Naive B cell (primary cell): ENCODE measurements at places on chromosomes 7 and 10. TPM values are rescaled to one million over a fixed set of nuclear protein-coding genes. Genes with fewer than 3 reads are reported as not detected.
A peak's percentile ranks its signal among the peaks of the same experiment; 100 is the strongest.

The KLF14 gene
- not detected for polyA plus RNA-seq

DNA sequence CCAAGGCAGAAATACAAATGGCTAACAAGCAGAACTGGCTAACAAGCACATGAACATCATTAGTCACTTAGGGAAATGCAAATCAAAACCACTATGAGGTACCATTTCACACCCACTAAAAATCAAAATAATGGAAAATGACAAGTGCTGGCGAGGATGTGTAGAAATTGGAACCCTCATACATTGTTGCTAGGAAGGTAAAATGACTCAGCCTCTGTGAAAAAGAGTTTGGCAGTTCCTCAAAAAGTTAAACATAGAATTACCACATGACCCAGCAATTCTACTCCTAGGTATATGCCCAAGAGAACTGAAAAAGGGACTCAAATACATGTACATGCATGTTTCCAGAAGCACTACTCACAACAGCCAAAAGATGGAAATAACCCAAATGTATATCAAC, 52.8 kb upstream of the ANAPC16 start:
- H3K4me3 ChIP-seq = no peak overlapping the region
- DNase-seq = no peak
- peaks cover 6% of the 10 kb centered on the region for H3K36me3 ChIP-seq
- no peaks in the 10 kb centered on the region for H3K27me3 ChIP-seq
- H3K27ac ChIP-seq = peak overlapping the region; percentile 18

The POU6F2 gene
- polyA plus RNA-seq = not detected

GRCh38 chr10:35355971-35356724, 19.8 kb downstream of the CCNY start:
- no peaks in the 10 kb centered on the region for H3K27me3 ChIP-seq
- no peaks in the 10 kb centered on the region for H3K36me3 ChIP-seq
- H3K27ac ChIP-seq = peak overlapping the region; percentile 11
- peaks cover 81% of the 10 kb centered on the region for H3K4me1 ChIP-seq

GRCh38 chr7:129136887-129137642, 7.4 kb upstream of the TSPAN33 start:
- DNase-seq = peak; percentile 75
- peak overlapping the region; percentile 85 for H3K4me3 ChIP-seq
- H3K27me3 ChIP-seq = no peaks in the 10 kb centered on the region
- H3K27ac ChIP-seq = peak overlapping the region; percentile 97
- peaks cover 62% of the 10 kb centered on the region for H3K4me1 ChIP-seq

DNA sequence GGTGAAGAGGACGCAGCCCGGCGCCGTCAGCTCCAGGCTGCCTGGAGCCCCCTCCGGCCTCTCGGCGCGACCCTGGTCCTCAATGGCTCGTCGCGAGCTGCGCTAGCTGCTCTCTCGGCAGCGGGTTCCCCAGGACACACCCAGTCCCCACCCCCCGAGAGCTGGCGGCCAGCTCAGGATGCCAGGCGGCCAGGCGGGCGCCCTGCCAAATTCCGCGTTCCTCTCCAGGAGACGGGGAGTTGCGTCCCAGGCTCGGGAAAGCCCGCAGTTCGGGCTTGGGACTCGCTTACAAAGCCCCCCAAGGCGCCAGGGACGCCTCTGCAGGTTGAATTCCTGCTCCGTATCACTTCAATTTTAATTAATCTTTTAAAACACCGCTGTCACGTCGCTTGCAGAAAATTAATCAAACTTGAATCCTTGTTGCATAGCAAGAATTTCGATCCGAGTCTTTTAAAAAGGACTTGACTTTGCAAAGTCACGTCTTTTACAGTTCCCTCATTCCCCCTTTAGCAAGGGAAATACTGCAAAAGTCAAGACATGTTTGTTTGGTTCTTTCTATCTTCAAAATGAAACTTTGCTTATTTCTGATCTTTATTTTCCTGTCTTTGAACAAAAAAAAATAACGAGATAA, 28.2 kb downstream of the SKIDA1 start:
- no peak overlapping the region for H3K27ac ChIP-seq
- peaks cover 24% of the 10 kb centered on the region for H3K4me1 ChIP-seq
- H3K36me3 ChIP-seq = no peaks in the 10 kb centered on the region
- H3K4me3 ChIP-seq = peak overlapping the region; percentile 25
- peaks cover 69% of the 10 kb centered on the region for H3K27me3 ChIP-seq

- H3K4me3 ChIP-seq = no peak overlapping the region
- H3K4me1 ChIP-seq = no peaks in the 10 kb centered on the region
- H3K36me3 ChIP-seq = no peaks in the 10 kb centered on the region
These were observed 54.6 kb downstream of the ARL4A start for GRCh38 chr7:12741951-12742575.

DNA sequence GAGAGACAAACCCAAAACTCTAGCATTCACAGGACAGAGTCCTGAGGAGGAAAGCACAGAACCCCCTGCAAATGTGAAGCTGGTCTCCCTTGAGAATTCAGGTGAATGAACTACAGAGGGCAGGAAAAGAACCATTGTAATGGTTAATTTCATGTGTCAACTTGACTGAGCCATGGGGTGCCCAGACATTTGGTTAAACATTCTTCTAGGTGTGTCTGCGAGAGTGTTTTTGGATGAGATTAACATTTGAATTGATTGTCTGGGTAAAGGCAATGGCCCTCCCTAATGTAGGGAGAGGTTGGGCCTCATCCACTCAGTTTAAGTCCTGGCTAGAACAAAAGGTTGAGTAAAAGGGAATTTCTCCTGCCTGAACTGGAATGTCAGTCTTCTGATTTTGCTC, 15.7 kb upstream of the CDK1 start:
- H3K27me3 ChIP-seq = peaks cover 6% of the 10 kb centered on the region
- H3K4me3 ChIP-seq = no peak overlapping the region
- no peak overlapping the region for H3K27ac ChIP-seq
- DNase-seq = no peak
- H3K4me1 ChIP-seq = no peaks in the 10 kb centered on the region

The OR13A1 gene
- 0.55 TPM for polyA plus RNA-seq

- no peak for DNase-seq
- no peaks in the 10 kb centered on the region for H3K36me3 ChIP-seq
- peaks cover 8% of the 10 kb centered on the region for H3K4me1 ChIP-seq
- H3K4me3 ChIP-seq = no peak overlapping the region
- H3K27me3 ChIP-seq = no peaks in the 10 kb centered on the region
These were observed 753.8 kb downstream of the GRID1 start for GRCh38 chr10:85612833-85613232.

DNA sequence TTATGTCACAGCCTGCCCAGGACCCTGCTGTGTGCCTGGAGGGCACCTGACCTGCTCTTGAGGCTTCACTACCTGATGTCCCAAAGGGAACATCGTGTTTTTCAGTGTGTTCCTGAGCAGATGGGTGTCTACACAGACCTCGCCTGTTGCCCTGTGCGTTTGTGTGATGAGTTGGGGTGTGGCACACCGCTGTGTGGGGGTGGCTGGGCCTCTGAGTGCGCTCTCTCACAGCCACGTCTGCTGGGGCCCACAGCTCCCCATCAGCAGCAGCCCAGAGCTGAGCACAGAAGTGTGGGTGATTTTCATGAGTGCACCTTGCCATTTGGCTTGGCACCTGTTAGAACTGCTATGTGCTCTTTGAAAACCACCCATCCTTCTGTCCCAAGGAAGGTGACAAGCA, 121.5 kb downstream of the NKX6-2 start:
- H3K4me3 ChIP-seq = no peak overlapping the region
- H3K36me3 ChIP-seq = peaks cover 11% of the 10 kb centered on the region
- peaks cover 3% of the 10 kb centered on the region for H3K4me1 ChIP-seq
- H3K27ac ChIP-seq = no peak overlapping the region
- DNase-seq = no peak

- no peak overlapping the region for H3K27ac ChIP-seq
- no peaks in the 10 kb centered on the region for H3K27me3 ChIP-seq
- H3K4me3 ChIP-seq = no peak overlapping the region
- peaks cover 4% of the 10 kb centered on the region for H3K36me3 ChIP-seq
These were observed 135.8 kb downstream of the KMT2E start for GRCh38 chr7:105149827-105150226.

The ZNF804B gene
- not detected for polyA plus RNA-seq

The LIPN gene
- polyA plus RNA-seq = 0.30 TPM

DNA sequence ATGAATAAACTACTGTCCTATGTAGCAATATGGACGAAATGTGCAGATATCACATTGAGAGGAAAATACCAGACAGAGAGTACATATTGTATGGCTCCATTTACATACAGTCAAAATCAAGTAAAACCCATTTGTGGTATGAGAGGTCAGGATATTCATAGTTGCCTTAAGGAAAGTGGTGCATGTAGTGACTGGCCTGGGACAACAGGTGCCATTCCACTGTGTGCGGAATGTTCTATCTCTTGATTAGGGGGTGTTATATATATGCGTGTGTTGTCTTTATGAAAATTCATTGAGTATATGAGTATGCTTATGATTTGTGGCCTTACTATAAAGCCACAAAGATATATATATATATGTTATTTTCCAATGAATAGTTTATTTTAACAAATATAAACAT, 964.0 kb downstream of the SORCS3 start:
- no peak overlapping the region for H3K4me3 ChIP-seq
- H3K27me3 ChIP-seq = no peaks in the 10 kb centered on the region
- no peak for DNase-seq
- H3K27ac ChIP-seq = no peak overlapping the region
- no peaks in the 10 kb centered on the region for H3K4me1 ChIP-seq

DNA sequence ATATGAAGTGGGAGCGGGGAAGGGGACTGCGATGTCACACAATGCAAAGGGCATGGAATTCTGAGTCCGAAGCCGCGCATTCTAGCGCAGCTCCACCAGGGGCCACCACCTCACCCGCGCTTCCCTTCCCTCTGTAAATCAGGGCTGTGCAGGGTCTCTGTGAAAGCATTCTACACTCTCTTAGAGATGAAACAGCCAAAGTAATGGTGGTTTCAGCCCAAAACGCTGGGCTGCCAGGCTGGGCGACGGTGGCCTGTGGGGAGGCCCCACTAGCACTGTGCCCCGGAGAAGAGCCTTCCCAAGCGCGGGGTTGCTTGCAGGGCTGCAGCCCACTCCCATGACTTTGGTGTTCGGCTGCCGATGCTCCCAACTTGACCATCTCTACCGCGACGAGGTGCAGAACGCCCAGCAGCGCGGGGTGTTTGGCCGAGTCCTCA, 11.4 kb downstream of the ATG9B start:
- peak; percentile 25 for DNase-seq
- peak overlapping the region; percentile 97 for H3K27ac ChIP-seq
- H3K4me1 ChIP-seq = peaks cover 45% of the 10 kb centered on the region
- H3K36me3 ChIP-seq = no peaks in the 10 kb centered on the region
- peaks cover 2% of the 10 kb centered on the region for H3K27me3 ChIP-seq

The DRGX gene
- not detected for polyA plus RNA-seq

The LRGUK gene
- not detected for polyA plus RNA-seq

DNA sequence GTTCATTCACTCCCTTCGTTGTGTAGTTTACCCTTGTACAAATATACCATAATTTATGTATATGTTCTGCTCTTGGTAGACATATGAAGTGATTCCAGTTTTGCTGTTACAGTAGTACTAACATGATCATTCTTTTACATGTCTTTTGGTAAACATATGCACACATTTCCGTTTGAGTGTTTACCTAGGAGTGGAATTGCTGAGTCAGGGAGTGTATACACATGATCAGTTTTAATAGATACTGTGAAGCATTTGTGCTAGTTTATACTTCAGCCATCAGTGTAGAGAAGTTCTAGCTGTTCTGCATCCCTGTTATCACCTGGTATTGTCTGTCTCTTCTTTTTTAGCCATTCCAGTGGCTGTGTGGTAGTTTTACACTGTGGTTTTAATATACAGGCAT, 34.5 kb upstream of the CYP26C1 start:
- no peak overlapping the region for H3K27ac ChIP-seq
- H3K4me3 ChIP-seq = no peak overlapping the region
- H3K4me1 ChIP-seq = no peaks in the 10 kb centered on the region
- H3K27me3 ChIP-seq = no peaks in the 10 kb centered on the region

- no peaks in the 10 kb centered on the region for H3K27me3 ChIP-seq
- H3K36me3 ChIP-seq = no peaks in the 10 kb centered on the region
These were observed 110.0 kb downstream of the HGF start for GRCh38 chr7:81659697-81660395.

- no peaks in the 10 kb centered on the region for H3K27me3 ChIP-seq
- no peaks in the 10 kb centered on the region for H3K36me3 ChIP-seq
- no peak for DNase-seq
- H3K27ac ChIP-seq = peak overlapping the region; percentile 78
These were observed 64.1 kb downstream of the HHEX start for GRCh38 chr10:92753865-92754264.

The PNLIPRP3 gene
- polyA plus RNA-seq = not detected

- no peak overlapping the region for H3K4me3 ChIP-seq
- no peak for DNase-seq
- no peak overlapping the region for H3K27ac ChIP-seq
These were observed 12.7 kb downstream of the FAS start for GRCh38 chr10:89003344-89003743.

The COL28A1 gene
- polyA plus RNA-seq = not detected

DNA sequence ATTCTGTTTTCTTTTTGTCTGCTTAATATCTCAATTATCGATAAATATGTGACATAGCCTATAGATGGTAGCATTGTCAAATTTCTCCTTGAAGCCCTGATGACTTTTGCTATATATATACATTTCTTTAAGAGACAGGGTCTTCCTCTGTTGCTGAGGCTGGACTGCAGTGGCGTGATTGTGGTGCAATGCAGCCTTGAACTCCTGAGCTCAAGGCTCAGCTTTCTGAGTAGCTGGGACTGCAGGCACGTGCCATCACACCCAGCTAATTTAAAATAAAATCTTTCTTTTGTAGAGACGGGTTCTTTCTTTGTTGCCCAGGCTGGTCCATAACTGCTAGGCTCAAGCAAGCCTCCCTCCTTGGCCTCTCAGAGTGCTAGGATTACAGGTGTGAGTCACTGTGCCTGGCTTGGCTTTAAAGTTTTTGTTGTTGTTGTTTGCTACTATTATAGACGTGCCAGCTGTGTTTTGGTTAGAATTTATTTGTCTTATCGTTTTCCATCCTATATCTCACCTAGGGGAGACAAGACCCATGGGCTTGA, 7.0 kb downstream of the UMAD1 start:
- no peak overlapping the region for H3K27ac ChIP-seq
- peaks cover 8% of the 10 kb centered on the region for H3K36me3 ChIP-seq
- no peak for DNase-seq
- H3K27me3 ChIP-seq = no peaks in the 10 kb centered on the region
- peaks cover 45% of the 10 kb centered on the region for H3K4me1 ChIP-seq

- no peak overlapping the region for H3K27ac ChIP-seq
- no peaks in the 10 kb centered on the region for H3K4me1 ChIP-seq
- no peak overlapping the region for H3K4me3 ChIP-seq
- peaks cover 11% of the 10 kb centered on the region for H3K27me3 ChIP-seq
- no peak for DNase-seq
These were observed 1084.2 kb downstream of the KCNMA1 start for GRCh38 chr10:76553263-76554032.

- H3K4me3 ChIP-seq = no peak within 1 kb of the TSS
- DNase-seq = no peak
These were observed at the start of gene DMBT1 for GRCh38 chr10:122560279-122560804. TSS of gene DMBT1 (plus strand) at chr10:122560754. CDS start at chr10:122560771, 17 bp downstream.

The HYAL4 gene
- not detected for polyA plus RNA-seq

The FAS gene
- 2.9 TPM for polyA plus RNA-seq
